ENCODE measurements at places on chromosomes 2 and 18. TPM values are rescaled to one million over a fixed set of nuclear protein-coding genes. Genes with fewer than 3 reads are reported as not detected.

The PASK gene
- 290 TPM for total RNA-seq

The CCDC148 gene
- total RNA-seq = not detected

The GCG gene
- not detected for total RNA-seq

The ATF2 gene
- total RNA-seq = 67.4 TPM

The MCM6 gene
- total RNA-seq = 32.7 TPM

- no peaks in the 10 kb centered on the region for H3K36me3 ChIP-seq
- H3K27ac ChIP-seq = no peak overlapping the region
- no peak for DNase-seq
- H3K4me1 ChIP-seq = no peaks in the 10 kb centered on the region
- H3K4me3 ChIP-seq = no peak overlapping the region
Measured at GRCh38 chr2:30612371-30612770, 165.3 kb downstream of the LCLAT1 start.

- no peak for DNase-seq
- no peaks in the 10 kb centered on the region for H3K36me3 ChIP-seq
- H3K27ac ChIP-seq = no peak overlapping the region
- H3K4me3 ChIP-seq = no peak overlapping the region
Measured at GRCh38 chr2:2653231-2653630, 322.2 kb upstream of the MYT1L start.

DNA sequence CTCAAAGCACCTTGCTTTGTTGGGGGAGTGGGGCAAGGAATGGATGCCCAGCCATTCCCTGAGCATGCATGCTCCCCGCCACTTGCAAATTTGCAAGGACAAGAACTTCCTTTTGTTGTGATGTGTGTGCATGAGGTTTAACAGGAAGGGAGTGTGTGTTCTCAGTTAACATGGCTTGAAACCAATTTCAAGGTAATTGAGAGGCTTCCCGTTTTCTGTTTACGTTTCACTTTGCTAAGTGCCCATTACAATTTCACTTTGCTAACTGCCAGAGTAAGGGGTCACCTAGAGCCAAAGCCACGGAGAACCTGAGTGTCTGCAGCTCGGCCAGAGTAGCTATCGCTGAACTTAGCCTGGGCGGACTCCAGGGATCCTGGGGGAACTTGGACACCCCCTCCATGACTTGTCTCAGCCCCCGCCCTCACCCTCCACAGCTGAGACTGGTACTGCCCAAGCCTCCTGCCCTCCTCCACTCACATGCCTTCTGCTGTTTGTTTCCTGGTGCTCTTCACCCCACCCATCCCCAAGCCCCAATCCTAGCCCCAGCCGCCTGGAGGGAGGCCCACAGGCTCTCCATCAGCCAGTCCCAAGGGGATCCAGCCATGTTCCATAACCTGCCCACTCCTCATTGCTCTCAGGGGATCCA, 53.6 kb upstream of the LAPTM4A start:
- DNase-seq = no peak

DNA sequence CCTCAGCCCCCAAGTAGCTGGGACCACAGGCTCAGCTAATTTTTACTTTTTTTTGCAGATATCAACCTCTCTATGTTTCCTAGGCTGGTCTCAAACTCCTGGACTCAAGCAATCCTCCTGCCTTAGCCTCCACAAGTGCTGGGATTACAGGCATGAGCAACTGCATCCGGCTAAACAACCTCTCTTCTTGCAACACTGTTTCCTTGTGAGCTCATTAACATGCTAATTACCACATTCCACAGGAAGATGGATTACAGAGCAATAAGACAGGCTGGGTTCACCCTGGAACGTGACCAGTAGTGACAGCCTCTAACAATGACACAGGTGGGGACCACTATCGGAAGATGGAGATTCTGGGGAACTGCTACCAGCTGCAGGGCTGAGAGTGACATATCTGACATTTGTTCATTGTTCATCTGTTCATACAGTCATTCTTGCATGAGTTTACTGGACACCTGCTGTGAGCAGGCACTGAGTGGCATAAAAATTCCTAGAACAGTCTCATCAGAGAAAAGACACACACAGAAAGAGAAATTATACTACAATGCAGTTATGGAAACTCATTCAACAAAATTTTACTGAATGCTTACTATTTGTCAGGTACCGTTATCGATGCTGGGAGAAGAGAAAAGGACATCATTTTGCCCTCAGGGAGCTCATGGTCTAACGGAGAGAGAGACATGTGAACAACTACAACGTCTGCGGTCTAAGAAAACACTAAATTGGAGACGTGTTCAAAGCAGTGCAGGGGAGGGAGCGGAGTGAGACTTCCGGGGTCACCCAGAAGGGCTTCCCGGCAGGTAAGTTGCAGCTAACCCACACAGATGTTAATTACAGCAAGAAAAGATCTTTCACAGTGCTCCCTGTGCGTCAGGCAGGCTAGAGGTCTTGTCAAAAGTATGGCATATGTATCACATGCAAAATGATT, 37.6 kb downstream of the PROC start:
- no peaks in the 10 kb centered on the region for H3K36me3 ChIP-seq
- H3K4me1 ChIP-seq = peaks cover 14% of the 10 kb centered on the region
- no peak overlapping the region for H3K4me3 ChIP-seq
- DNase-seq = peak; percentile 69
- no peak overlapping the region for H3K27ac ChIP-seq

DNA sequence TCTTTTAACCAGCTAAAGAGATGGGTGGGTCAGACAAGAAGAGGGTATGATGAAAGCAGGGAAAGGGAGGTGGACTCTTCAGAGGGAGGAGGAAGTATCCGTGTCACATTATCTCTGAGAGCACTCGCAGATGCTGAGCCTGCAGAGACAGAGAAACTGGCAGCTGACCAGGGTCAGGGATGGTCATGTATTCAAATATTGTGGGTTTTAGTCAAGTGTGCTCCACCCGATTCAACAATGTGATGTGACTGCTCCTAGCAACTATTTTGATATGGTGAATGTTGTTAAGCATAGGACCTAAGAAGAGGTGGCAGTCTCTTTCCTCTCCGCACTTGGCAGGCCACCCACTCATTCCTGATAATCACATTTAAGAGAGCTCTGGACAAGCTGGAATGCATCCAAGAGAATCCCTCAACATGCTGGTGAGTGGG, 1.3 kb upstream of the CLIP4 start:
- no peaks in the 10 kb centered on the region for H3K36me3 ChIP-seq
- no peak for DNase-seq
- no peaks in the 10 kb centered on the region for H3K27me3 ChIP-seq
- H3K4me1 ChIP-seq = peaks cover 34% of the 10 kb centered on the region
- H3K27ac ChIP-seq = no peak overlapping the region

- no peak overlapping the region for H3K4me3 ChIP-seq
- H3K4me1 ChIP-seq = no peaks in the 10 kb centered on the region
- H3K27me3 ChIP-seq = no peaks in the 10 kb centered on the region
Measured at GRCh38 chr2:217835931-217836891, 166.6 kb downstream of the TNS1 start.

DNA sequence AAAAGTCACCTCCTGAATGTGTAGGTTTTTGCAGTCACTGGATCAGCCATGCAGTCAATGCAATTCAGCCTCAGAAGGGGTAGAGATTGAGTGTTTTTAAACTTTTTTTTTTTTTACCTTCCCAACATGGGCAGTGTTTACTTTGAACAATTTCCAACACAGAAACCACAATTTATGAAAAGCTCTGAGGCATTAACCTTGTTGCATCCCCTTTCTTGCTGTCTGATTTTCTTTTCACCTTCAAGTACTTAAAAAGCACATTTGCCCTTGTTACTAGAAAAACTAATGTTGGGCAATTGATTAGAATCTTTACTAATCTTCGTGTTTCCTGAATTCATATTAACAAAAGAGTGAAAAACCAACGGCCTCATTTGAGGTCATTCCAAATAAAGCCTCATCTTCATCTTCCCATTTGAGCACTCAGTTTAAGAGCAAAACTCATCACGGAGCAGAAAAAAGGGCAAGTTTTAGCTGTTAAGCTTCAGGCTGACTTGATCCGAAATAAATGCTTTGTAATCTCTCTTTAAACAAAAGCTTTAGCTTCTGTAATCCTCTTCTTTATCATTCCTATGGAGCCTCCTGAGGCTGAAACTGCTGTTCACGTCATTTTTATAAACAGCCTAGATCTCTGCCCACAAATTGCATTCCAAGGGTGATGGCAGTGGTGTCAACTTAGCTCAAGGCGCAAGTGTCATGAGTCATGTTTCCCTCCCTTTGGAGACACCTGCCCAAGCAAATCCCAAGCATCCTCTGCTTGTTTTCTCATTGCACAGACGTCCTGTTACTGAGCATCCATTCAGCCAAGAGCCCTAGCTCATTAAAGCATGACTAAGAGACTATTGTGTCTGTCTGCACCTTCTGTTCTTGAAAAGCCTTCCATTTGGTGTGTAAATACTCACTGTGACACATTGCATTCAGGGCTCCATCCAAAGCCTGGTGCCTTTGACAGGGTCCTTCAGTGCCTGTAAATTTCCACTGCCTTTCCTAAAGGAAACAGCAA, 107.7 kb downstream of the HNMT start:
- no peaks in the 10 kb centered on the region for H3K36me3 ChIP-seq
- H3K4me1 ChIP-seq = no peaks in the 10 kb centered on the region
- no peak for DNase-seq

- no peaks in the 10 kb centered on the region for H3K4me1 ChIP-seq
- H3K27me3 ChIP-seq = no peaks in the 10 kb centered on the region
- no peak for DNase-seq
- H3K36me3 ChIP-seq = no peaks in the 10 kb centered on the region
Measured at GRCh38 chr18:24170360-24170759, 31.5 kb downstream of the CABYR start.

DNA sequence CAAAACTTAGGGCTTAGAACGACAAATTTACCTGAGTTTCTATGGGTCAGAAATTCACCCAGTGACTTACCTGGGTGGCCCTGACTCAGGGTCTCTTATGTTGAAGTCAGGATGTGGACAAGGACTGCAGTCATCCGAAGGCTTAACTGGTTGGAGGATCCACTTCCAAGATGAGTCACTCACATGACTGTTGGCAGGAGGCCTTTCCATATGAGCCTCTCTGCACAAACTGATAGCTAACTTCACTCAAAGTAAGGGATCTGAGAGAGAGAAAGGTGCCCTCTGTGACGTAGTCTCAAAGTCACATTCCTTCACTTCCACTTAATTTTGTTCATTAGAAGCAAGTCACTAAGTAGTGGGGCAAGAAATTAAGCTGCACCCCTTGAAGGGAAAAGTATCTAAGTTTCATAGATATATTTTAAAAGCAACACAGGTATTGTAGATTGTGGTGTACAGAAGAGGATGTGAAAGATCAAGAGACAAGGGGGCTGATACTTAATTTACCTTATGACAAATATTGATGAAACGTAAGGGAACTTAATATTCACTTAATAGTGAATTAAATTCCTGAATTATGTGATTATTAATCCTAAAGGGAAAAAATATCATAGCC, 48.4 kb downstream of the TANK start:
- H3K27me3 ChIP-seq = no peaks in the 10 kb centered on the region
- H3K36me3 ChIP-seq = peaks cover 21% of the 10 kb centered on the region

DNA sequence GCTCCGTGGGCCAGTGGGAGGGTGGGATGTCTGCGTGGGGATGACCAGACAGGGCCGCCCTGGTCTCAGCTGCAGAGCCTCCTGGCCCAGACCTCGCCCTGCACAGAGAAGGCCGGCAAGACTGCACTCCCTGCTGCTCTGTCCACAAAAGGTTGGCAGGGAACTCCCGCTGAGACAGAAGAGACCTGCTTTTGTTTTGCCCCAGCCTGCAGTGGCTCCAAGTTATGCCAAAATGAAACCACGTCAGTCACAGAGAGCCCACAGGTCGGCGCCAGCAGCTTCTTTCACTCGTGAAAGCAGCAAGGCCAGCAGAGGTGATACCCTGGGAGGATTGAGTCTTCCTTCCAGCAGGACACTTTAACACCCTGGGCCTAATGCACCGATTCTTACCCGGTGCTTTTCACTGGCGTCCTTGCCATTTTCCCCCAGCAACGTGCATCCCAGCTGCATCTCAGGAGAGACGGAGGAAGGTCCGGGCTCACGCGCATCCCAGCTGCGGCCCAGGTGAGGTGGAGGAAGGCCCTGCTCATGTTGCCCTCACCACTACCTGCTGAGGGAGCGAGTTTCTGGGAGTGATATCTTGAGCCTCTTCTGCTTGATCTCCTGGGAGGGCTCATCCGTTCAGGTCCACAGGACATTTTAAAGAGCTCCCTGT, 22.1 kb upstream of the CTDP1 start:
- DNase-seq = no peak
- H3K27ac ChIP-seq = no peak overlapping the region
- no peaks in the 10 kb centered on the region for H3K36me3 ChIP-seq
- H3K4me3 ChIP-seq = no peak overlapping the region
- no peaks in the 10 kb centered on the region for H3K4me1 ChIP-seq
- no peaks in the 10 kb centered on the region for H3K27me3 ChIP-seq

- no peak overlapping the region for H3K4me3 ChIP-seq
- DNase-seq = no peak
- H3K27ac ChIP-seq = no peak overlapping the region
- H3K27me3 ChIP-seq = no peaks in the 10 kb centered on the region
Measured at GRCh38 chr2:105454801-105455485, 56.1 kb upstream of the FHL2 start.

GRCh38 chr2:216350214-216350791, 22.0 kb downstream of the MARCHF4 start:
- H3K27me3 ChIP-seq = no peaks in the 10 kb centered on the region
- no peaks in the 10 kb centered on the region for H3K36me3 ChIP-seq
- peaks cover 79% of the 10 kb centered on the region for H3K4me1 ChIP-seq
- DNase-seq = peak; percentile 38
- no peak overlapping the region for H3K27ac ChIP-seq

DNA sequence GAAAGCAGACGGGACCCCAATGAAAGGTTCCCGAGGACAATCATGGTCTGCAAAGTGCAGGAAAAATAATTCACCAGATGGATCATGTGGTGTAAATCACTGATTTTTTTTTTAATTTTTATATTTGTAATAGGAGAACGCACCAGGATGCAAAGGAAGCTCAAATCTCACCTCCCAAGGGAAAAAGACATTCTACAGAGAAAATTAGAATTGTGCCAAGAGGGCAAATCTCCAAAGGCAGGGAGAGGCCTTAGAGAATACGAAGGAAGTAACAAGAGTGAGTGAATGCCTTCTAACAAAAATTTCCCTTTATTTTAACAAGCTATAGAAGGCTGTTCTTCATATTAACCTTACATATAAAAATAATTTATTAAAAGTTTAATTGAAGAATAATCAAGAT, 90.9 kb downstream of the ANKRD44 start:
- no peak for DNase-seq
- H3K27me3 ChIP-seq = no peaks in the 10 kb centered on the region
- peaks cover 90% of the 10 kb centered on the region for H3K4me1 ChIP-seq

- no peak overlapping the region for H3K4me3 ChIP-seq
- H3K4me1 ChIP-seq = no peaks in the 10 kb centered on the region
- no peaks in the 10 kb centered on the region for H3K27me3 ChIP-seq
- DNase-seq = no peak
Measured at GRCh38 chr18:67670024-67670543, 153.6 kb upstream of the DSEL start.

DNA sequence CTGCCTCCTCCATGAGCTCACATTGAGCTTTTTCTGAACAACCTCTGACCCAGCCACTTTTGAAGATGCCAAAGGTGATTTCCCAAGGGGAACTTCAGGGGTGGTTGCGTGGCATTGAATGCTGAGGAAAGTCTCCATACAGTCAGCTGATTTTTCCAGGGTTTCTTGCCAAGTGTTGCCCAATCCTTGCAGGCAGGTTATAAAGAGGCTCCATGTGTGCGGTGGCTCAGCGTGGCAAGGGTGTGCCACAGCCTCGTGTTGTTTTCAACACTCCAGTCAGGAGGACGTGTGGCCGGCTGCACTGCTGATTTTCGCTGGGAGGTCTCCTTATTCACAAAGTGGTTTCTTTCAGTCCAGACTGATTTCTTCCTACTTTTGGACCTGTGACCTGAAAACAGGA, 81.4 kb upstream of the GATA6 start:
- no peak overlapping the region for H3K4me3 ChIP-seq
- H3K36me3 ChIP-seq = no peaks in the 10 kb centered on the region
- no peaks in the 10 kb centered on the region for H3K27me3 ChIP-seq
- no peak overlapping the region for H3K27ac ChIP-seq
- no peak for DNase-seq
